ENCODE measurements at places on chromosomes 2 and 18. TPM values are rescaled to one million over a fixed set of nuclear protein-coding genes. Genes with fewer than 3 reads are reported as not detected.

PUM2 gene
- polyA plus RNA-seq, result 59.7 TPM

GRCh38 chr2:175431101-175431946 is 249.8 kb upstream of the ATP5MC3 start:
- DNase-seq, result no peak

DNA sequence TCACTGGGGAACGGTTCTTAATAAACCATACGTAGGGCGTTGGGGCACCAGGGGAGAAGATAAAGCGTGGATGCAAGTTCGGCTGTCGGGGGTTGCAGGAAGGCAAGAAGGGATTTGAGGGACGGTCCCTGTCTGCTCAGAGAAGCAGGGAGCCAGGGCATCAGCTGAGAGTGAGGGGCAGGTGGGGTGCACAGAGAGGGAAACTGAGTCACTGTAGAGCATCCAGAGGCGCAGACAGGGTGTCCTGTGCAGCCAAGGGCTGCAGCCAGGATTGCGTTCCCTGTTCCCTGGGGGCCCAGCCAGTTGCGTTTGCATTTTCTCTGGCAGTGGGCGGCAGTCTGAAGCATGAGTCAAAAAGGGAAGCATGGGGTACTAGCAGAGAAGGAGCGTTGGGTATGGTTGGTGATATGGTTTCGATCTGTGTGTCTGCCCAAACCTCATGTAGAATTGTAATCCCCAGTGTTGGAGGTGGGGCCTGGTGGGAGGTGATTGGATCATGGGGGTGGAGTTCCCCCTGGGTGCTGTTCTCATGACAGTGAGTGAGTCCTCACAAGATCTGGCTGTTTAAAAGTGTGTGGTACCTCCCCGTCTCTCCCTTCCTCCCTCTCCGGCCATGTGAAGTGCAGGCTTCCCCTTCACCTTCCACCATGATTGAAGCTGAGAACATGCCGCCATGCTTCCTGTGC is 202.9 kb downstream of the NDUFA10 start:
- no peak for DNase-seq

DNA sequence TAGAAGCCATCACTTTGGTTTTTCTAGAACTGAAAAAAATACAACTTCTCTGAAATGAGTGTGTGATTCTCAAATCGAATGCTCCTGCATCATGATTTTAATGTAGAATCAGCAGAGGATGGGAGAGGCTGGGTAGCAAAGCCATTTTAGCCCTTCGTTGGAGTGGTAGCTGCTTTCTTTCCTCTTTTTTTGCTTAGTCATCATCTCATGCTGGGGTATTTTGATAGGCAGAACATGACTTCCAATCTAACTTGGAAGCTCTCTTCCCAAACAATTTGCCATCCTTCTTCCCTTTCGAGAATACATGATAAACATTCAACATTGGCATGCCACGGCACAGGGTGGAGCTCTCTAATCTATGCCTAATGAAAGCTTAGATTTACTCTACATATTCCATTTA is 311.2 kb upstream of the LRATD1 start:
- no peak for DNase-seq

MAP3K19 gene
- polyA plus RNA-seq, result not detected

NDUFB3 gene
- 67.9 TPM for polyA plus RNA-seq

PJVK gene
- polyA plus RNA-seq, result 6.8 TPM

- DNase-seq, result no peak
Measured at GRCh38 chr2:39583781-39584180, 81.9 kb upstream of the TMEM178A start.

STARD6 gene
- polyA plus RNA-seq, result not detected

CRACDL gene
- polyA plus RNA-seq, result 2.0 TPM

GULP1 gene
- 18.3 TPM for polyA plus RNA-seq

GRCh38 chr2:84251651-84252302 is 207.3 kb downstream of the SUCLG1 start:
- no peak for DNase-seq

DNA sequence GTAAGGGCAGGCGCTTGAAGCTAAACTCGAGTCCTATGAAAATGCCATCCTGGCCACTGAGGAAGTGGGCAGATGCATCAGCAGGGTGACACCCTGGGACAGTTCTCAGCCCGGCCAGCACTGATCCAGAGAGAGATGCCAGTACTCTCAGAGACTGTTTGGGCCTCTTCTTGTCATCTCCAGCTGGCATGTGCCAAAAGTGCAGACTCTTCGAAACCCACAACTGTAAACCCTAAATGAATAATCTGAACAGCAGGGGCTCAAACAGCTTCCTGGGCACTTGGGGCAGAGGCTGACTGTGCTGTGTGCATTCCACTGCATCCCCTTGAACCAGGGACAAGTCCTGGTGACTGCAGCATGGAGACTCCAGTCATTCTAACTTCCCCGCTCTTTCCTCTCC is 204.2 kb upstream of the SMAD2 start:
- DNase-seq, result no peak

GRCh38 chr2:73282924-73283544 is 1.2 kb downstream of the FBXO41 start:
- DNase-seq, result no peak

DNA sequence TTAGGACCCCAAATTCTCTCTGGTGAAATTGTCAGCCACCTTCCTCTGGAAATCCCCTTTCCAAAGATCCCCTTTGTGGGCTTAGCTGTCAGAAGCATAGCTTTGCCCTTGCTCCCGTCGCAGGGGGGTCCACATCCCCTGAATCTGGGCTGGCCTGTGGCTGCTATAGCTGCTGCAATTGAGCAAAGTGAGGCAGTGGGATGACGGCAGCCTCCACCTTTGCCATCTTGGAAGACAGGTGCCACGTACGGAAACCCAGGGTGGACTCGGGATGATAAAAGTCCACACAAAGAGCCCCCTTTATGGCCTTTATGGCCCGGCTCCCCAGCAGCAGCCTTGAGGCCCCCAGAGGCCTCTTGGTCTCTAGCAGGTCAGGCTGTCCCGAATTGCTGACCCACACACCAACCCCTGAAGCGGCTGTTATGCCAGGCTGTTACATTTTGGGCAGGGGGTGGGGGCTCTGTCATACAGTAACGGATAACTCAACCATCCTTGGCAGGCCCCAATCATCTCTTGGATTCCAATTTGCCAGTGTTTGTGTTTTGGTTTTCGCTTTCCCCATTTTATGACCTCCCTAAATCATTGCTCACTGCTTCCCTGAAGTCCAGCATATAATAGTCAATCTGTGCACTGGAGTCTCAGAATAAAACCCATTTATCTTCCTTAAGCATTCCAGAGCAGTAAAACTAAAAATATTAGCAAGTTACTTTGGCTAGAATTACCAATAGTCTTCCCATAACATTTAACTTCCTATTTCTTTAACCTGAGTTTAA is 33.2 kb upstream of the ID2 start:
- DNase-seq, result no peak

DNA sequence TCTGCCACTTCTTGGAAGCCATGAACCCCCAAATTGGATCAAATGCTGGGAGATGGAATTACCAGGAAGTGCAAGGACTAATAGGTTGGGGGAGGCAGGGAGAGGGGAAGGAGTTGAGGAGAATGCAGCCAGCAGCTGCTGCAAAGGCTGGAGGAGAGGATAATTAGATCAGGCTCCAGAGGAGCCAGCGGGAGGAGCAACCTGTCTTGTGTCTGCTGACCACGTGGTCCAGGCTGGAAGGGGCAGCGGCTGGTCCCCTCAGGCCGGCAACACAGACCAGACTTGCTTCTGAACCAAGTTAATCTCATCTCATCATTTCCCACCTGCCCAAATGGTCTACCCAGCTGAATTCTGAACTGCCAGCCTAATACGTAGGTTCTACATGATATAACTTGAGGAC is 68.3 kb downstream of the MRO start:
- no peak for DNase-seq

TDRD15 gene
- polyA plus RNA-seq, result not detected

GRCh38 chr2:108910541-108911396 is 78.3 kb downstream of the EDAR start:
- no peak for DNase-seq

GRCh38 chr18:31791817-31792579 is 31.3 kb upstream of the SLC25A52 start:
- no peak for DNase-seq

SCTR gene
- polyA plus RNA-seq, result 3.7 TPM

- DNase-seq, result no peak
Measured at GRCh38 chr2:126370201-126370600, 285.8 kb upstream of the GYPC start.

ACMSD gene
- 0.34 TPM for polyA plus RNA-seq

DNA sequence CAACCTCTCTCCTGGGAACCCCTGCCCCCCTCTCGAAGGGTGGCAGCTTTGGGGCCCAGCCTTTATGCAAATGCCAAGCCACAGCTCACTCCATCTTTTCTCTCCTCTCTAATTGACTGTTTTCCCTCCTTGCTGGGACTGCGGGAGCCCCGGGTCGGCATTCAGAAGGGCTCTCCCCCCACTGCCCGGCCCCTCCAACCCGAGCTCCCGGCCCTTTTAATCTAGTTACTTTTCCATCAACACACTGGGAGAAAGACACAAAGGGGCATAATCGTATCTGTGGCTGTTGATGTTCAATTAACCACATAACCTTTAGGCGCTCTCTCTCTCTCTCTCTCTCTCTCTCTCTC is 95.4 kb downstream of the INHBB start:
- no peak for DNase-seq

IAH1 gene
- polyA plus RNA-seq, result 41.8 TPM

- no peak for DNase-seq
Measured at GRCh38 chr2:10439971-10440370, 8.2 kb downstream of the ODC1 start.

DNA sequence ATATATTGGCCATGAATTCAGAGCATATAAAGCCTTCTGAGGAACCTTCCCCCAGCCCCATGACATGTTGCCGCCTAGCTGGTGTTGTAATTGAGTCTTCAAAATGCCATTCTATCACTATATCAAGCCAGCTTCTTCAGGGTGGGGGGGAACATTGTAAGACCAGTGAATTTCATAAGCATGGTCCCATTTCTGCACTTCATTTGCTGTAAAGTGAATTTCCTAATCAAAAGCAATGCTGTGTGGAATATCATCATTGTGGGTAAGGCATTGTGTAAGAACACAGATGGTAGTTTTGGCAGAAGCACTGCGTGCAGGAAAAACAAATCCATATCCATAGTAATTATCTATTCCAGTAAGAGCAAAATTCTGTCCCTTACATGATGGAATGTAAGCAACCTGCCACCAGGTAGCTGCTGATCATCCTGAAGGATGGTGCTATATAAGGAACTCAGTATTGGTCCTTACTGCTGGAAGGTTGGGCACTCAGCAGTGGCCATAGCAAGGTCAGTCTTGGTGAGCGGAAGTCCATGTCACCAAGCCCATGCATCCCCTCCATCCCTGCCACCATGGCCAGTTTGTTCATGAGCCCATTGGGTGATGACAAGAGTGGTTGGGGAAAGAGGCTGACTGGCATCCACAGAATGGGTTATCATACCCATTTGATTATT is 159.4 kb downstream of the COPS8 start:
- DNase-seq, result no peak

GRCh38 chr18:52452427-52452826 is 112.4 kb downstream of the DCC start:
- DNase-seq, result no peak

DNA sequence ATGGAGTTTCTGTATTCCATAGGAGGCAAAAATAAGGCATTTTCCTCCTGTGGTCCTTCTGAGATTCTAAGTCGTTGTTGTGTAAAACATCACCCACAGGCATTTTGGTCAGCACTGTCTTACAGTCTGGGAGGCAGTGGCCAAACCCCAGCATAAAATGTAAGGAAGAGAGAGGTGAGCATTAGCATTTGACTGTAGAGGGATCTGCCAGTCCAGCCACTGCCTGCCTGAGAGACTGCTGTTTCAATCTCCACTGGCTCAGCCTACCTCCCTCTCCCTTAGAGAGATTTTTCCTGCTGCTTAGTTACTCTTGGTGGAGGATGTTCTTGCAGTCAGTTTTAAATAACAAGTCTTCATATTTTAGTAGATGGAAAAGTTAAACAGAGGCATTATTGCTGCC is 77.0 kb downstream of the ARHGEF33 start:
- DNase-seq, result no peak
